Activated naive CD8-positive, alpha-beta T cell treated with anti-CD3 and anti-CD28 coated beads for 36 hours (primary cell): ENCODE measurements at places on chromosomes 1 and 21.

- no peak for DNase-seq
These were observed 236.9 kb upstream of the VAMP3 start for GRCh38 chr1:7534061-7534825.

DNA sequence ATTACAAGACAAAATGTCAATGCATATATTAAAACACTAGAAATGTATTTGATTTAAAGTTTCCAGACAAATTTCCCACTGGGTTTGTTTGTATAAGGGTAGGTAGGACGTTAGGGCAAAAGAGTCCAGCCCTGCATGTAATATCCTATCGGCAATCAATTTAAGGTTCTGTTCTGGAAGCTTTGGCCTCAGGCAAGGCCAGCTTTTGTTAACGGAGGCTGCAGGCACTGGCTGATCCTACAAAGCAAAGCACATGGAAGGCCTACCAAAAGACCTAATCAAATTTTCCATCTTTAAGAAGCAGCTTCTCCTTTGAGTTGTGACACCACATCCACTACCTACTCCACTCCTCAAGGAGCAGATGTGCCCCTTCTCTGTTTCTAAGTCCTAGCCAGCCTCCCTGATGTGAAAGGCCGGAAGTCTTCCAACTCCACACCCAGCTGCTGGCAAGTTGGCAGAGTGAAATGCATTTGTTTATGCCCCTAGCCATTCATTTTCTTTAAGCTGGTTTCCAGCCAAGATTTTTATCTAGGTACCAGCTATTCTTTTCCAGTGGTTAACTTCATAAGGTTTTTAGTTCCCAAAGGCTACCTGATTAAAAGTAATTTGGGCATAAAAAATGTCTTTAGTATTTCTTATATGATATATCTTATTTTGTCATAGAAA is 452.6 kb downstream of the PTBP2 start:
- DNase-seq = no peak

DNA sequence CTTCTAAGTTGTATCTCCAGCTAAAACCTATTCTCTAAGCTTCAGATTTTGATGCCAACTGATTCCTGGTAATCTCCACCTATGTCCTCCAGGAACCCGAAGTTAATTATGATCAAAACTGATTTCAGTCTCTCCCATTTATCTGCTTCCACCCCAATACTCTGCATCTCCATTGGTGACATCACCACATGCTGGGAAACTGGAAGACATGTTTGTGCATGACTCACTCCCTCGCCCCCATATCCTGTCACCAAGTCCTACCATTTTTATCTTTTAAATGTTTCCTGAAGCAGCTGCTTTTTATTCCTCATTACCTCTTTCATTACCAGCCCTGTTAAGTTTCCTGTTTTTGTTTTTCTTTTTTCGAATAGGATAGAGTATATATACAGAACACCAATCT is 228.5 kb downstream of the LRRC40 start:
- DNase-seq = no peak

DNA sequence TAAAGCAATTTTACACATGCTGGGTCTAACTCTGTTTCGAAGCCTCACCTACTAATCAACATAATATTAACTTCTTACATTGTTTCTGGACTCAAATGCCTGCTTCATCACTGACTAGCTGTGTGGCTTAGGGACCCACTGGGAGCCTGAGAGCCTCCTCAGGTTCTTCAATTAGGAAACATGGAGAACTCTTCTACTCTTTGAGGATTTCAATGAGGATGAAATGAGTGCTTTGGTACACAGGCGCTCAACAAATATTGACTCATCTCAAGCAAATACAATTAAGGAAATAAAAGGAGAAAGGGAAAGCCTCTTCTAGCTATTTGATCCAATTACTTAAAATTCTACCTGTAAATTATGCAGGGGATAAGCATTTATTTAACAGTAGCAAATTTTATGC is 84.4 kb upstream of the JAK1 start:
- no peak for DNase-seq

GRCh38 chr1:2180297-2181245 is 14.0 kb downstream of the FAAP20 start:
- DNase-seq = no peak

DNA sequence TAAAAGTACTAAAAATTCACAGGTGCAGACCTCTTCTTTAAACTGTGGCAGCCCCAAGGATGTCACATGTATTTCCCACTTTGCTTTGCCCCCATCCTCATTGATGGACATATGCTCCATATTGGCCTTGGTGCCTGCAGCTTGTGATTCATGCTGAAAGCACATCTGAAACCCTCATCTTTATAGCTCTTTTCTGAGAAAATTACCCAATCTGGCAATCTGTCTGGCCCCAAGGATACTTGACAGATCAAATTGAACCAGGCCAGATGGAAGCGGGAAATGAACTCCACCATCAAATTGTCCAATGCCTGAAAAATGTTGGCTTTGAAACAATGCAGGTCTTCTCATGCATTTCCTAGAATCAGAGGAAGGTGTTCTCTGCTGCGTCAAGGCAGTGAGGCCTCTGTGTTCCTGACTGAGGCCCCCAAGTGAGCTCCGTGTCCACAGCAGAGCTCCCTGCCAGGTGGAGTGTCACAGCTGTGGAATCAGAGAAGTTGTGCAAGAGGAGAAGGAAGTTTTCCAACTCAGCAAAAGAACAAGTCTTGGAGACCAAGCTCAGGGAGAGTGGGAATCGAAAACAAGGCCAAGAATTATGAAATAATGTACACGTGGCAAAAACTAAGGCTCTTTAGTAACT is 323.7 kb downstream of the PLPP3 start:
- DNase-seq = no peak

DNA sequence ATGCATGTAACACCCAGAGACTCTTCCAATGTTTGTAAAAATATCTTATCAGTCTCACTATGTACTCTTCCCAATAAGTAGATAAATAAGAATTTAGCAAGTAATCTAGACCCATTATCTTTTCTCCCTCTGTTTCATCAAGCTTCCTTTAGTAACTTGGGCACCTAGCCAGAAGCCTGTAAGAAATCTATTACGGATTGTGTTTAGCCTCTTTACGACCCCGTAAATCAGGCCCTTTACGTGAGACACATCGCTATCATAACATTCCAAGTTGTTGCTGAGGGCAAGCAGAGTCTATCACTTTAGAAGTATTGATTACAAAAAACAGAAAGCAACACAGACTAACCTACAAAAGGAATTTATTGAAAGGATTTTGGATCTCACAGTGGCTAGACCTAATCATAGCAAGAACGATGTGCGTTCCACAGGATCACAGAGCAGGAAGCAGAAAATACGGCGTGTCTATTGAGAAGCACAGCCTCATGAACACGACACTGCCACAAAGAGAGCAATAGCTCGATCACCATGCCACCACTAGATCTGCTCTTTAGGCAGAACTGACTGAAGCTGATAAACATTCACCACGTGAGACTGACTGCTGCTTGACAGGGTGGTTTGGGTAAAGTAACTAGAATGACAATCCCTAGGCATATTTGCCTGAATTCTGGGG is 922.1 kb downstream of the AMY1C start:
- DNase-seq = no peak

GRCh38 chr1:236137285-236137852 is 5.0 kb upstream of the GPR137B start:
- DNase-seq = no peak

DNA sequence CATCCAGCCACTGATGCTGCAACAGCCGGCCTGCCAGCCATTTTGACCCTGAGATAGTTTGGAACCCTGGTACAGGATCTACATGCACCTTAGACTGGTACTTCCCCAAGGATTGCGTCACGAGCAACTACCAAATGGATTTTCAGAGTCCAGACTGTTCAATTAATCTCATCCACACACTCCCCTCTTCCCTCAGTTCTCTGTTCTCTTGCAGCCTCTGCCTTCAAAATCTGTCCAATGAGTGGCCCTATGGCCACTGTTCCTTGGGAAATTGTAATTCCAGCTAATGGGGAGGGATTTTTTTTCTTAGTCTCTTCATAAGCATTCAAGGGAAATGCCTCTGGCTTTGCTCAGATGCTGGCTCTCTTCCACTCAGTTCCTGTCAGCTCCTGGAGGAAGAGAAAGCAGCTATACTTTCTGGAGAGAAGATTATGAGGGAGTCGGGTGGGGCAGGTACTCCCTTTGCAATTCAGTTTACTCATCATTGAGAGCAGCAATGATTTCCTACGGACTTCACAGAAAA is 19.8 kb upstream of the UAP1 start:
- DNase-seq = no peak

DNA sequence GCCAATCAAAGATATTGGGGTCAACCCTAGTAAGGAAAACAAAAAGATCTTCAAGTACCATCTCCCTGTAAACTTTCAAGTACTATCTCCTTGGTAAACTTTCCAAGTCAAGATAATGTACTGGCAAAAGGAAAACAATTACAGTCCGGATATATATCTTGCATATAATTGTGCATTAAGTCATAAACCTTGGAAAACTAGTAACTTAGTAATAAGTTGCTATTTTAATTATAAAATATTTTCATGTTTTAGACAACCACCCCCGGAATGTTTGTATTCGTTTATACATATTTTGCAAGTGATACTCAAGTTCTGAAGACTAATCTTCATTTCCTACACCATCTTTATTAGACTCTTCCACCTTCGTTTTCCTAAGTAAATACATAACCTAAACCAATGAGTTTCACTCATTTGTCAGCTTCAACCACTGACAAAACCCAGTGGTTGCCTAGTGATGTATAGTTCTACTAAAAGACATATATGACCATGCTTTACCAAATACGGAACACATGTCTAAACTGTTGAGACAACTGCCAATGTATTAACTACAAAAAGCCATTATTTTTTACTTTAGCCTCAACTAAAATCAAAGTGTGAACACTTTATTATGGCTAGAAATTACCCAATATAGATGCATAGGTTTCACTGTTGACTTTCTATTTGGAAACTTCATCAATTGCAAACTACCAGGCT is 1.7 kb downstream of the AKT3 start:
- no peak for DNase-seq

- no peak for DNase-seq
These were observed 8.0 kb downstream of the TMPRSS2 start for GRCh38 chr21:41499920-41500319.

- no peak for DNase-seq
These were observed 7.4 kb downstream of the SLC16A4 start for GRCh38 chr1:110383251-110383990.

GRCh38 chr1:172405912-172406311 is 14.6 kb upstream of the C1orf105 start:
- DNase-seq = no peak

DNA sequence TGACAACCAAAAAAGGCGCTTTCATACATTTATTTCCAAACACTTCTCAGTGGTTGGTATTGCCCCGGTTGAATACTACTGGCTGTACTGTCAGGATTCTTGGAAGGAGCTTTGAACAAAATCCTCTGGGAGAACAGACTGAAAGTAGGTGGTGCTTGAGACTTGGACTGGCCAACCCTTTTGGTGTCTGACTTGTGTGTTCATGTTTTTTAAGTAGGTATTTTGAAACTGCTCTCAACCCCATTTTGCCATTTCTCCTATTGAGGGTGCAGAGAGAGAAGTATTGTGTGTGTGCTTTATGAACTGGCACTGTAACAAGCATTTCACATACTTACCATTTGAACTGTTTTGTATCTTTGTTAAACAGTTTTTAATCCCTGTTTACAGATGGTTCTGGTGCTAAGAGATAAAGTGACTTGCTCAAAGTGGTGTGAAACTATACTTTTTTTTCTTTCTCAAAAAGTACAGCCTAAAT is 21.2 kb downstream of the ARID1A start:
- DNase-seq = no peak

DNA sequence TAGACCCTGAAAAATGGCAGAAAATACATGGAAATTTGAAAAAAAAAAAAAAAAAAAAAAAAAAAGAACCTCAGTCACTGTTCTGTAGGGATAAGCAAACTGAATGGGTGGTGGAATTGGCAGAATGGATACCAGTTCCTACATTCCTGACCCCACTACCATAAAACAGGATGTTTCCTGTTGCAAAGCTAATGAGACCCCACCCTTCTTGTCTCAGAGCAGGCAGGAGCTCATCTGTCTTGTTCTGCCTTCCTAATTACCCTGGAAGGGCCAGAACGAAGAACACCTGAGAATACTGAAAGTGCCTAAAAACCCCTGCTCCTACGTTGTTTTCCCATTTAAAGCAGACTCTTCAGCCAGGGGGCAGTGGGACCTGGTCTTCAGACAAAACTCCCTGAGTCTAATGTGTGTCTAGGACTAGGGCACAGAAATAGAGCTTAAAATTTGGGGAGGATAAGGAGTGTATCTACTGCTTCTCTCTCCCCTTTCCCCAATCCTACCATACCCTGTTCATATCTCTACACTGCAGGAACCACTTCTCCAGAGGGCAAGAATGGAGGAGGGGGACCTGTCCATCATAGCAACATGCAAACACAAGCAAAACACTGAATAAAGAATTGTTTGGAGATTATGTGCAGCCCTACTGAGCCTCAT is 3.9 kb downstream of the C1orf56 start:
- DNase-seq = no peak

DNA sequence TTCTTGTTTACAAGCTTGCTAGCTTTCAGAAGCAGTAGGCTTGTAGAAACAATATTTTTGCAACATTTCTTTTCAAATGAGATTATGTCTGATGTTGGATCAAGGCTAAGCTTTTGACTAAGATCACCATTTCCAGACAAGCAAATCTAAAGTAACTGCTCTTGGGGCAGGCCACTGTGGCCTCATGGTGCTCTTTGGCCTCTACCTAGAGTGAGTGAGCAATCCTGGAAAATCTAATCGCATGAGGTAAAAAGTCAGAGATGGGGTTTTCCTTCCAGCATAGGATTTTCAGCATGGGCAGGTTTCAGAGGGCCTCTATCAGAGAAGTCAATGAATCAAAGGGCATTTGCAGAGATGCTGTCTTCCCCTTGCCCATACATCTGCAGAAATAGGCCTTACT is 331.9 kb downstream of the OMA1 start:
- DNase-seq = no peak

DNA sequence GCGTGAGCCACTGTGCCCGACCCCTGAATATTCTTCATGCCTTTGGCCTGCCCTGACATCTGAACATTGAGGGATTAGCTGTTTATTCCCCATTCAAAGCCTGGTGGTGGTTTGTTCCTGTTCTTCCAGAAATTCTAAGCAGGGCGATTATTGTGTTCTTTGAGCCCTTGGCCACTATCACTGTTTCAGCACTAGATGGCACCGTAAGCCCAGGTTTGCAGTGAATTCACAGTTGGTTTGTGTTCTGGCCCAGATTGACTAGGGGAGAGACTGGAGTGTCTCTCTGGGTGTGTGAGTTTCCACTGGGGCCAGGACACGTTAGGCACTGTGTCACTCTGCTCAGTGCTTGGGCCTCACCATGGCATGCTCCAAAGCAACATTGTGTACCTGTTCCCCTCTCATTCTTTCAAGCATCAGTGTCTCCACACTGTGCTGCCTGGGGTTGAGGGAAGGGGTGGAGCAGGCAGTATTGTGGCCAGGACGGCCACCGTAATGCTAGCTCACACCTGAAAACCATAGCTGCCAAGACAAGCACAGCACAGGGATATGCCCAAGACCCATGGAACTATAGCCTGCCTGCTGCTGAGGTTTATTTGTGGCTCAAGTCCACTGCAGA is 52.7 kb downstream of the PKN2 start:
- peak; percentile 8 for DNase-seq

GRCh38 chr1:157360023-157360390 is 192.3 kb downstream of the FCRL5 start:
- DNase-seq = no peak
